Testis (tissue), 5 donors: ENCODE measurements at places on chromosomes 5 and 9. TPM values are rescaled to one million over a fixed set of nuclear protein-coding genes. Genes with fewer than 3 reads are reported as not detected.

P4HA2 gene
- polyA plus RNA-seq, result 25.4 TPM

DNA sequence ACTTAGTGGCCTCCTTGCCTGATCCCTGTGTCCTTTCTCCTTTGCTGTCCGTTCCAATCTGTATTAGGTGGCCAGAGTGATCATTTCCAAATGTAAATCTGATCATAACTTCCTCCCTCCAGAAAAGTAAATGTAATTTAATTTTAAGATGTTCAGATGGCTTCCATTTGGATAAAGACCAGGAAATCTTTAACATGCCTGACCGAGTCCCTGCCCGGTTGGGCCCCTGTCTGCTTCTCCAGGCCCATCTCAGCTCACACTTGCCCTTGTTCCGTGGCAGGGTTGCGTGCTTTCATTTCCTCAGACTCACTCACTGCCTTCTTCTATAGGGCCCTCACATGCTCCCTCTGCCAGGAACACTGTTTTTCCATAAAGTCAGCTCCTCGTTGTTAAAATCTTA is 7.6 kb downstream of the MAP3K1 start:
- no peak overlapping the region for H3K27ac ChIP-seq
- no peak for DNase-seq
- H3K4me1 ChIP-seq, result peaks cover 28% of the 10 kb centered on the region
- H3K36me3 ChIP-seq, result no peaks in the 10 kb centered on the region
- no peak overlapping the region for H3K4me3 ChIP-seq
- H3K27me3 ChIP-seq, result no peaks in the 10 kb centered on the region

DNA sequence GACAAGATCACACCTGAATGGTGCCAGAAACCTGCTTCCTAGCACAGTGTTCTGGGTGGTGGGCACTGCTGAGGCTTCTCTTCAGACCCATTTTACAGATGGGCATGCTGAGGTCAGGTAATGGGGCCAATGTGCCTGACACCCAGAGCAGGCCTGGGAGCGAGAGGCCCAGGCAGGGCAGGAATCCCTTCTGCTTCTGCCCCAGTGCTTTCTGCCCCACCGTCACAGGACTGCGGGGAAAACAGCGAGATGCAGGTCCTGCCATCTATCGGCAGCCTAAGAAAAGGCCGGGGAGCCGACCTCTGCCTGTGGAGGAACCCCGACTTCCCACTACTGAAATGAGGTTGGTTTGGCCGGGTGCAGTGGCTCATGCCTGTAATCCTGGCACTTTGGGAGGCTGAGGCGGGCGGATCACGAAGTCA is 22.8 kb upstream of the RNU6ATAC start:
- peak overlapping the region; percentile 12 for H3K27ac ChIP-seq
- H3K4me3 ChIP-seq, result no peak overlapping the region
- H3K27me3 ChIP-seq, result no peaks in the 10 kb centered on the region
- H3K4me1 ChIP-seq, result peaks cover 18% of the 10 kb centered on the region
- H3K36me3 ChIP-seq, result no peaks in the 10 kb centered on the region

DNA sequence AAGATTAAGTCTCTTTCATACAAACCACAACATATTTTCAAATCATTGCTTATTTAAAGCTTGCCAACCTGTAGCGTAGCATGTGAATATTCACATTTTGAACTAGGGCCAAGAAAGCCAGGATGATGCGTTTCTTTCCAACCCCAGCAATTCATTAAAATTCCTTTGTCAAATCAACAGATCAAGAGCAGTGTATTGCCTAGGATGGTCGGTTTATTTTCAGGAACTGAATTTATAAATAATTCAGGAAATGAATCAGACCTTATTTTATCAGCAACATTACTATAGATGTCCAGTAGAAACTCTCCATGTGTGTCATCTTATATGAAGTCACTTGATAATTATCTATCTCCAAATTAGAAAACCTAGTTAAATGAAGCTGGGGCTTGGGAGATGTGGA is 13.2 kb upstream of the AUH start:
- H3K27ac ChIP-seq, result no peak overlapping the region
- H3K27me3 ChIP-seq, result no peaks in the 10 kb centered on the region
- no peaks in the 10 kb centered on the region for H3K36me3 ChIP-seq
- DNase-seq, result no peak
- no peak overlapping the region for H3K4me3 ChIP-seq

GRCh38 chr5:73112359-73112758 is 8.0 kb upstream of the TMEM171 start:
- no peaks in the 10 kb centered on the region for H3K4me1 ChIP-seq
- H3K27ac ChIP-seq, result no peak overlapping the region
- no peaks in the 10 kb centered on the region for H3K27me3 ChIP-seq
- H3K4me3 ChIP-seq, result no peak overlapping the region
- no peak for DNase-seq

DNA sequence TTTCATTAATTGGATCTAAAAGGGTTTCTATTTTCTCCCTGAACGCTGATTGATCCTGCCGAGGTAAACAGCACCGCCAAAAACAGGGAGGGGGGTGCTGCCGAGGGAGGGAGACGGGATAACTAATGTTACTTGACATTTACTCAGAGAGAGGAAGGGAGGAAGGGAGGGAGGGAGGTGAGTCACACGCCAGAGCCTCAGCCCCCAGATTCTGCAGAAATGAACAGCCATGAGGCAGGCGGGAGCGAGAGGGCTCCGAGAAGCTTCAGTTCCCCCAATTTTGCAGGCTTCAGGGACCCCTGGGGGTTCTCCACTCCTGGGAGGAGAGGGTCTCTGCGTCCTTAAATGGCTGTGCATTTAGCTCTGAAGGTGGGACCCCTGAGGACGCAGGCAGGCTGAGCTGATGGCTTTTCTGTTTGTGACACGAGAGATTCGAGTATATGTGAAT is 59.1 kb upstream of the IER5L start:
- no peaks in the 10 kb centered on the region for H3K27me3 ChIP-seq
- H3K4me3 ChIP-seq, result no peak overlapping the region
- peaks cover 6% of the 10 kb centered on the region for H3K4me1 ChIP-seq
- H3K36me3 ChIP-seq, result no peaks in the 10 kb centered on the region

DNA sequence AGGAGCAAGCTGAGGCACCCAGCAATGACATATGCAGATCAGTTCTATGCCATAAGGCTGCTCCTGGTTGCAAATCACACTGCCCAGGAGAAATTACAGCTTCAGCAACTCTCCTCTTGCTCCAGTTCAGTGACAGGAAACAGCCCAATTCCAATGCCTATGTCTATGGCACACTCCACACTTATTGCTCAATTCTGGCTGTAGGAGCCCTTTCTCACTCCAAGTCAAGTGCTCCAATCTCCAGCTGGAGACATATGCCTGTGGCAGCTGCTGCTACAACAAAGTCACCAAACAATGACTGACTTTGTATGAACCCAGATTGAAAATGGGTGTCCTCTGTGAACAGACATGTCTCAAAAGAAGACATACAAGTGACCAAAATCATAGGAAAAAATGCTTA is 31.8 kb upstream of the PLCXD3 start:
- DNase-seq, result no peak
- no peaks in the 10 kb centered on the region for H3K36me3 ChIP-seq
- H3K27me3 ChIP-seq, result no peaks in the 10 kb centered on the region
- no peaks in the 10 kb centered on the region for H3K4me1 ChIP-seq

NUTM2F gene
- polyA plus RNA-seq, result 2.1 TPM

GRCh38 chr5:68994645-68995044 is 99.2 kb upstream of the SLC30A5 start:
- no peak for DNase-seq
- H3K4me1 ChIP-seq, result no peaks in the 10 kb centered on the region
- no peaks in the 10 kb centered on the region for H3K36me3 ChIP-seq
- no peaks in the 10 kb centered on the region for H3K27me3 ChIP-seq

GRCh38 chr9:111963995-111964394 is 67.4 kb downstream of the UGCG start:
- DNase-seq, result no peak
- no peaks in the 10 kb centered on the region for H3K36me3 ChIP-seq
- H3K27ac ChIP-seq, result no peak overlapping the region
- H3K27me3 ChIP-seq, result no peaks in the 10 kb centered on the region
- H3K4me3 ChIP-seq, result no peak overlapping the region

DNA sequence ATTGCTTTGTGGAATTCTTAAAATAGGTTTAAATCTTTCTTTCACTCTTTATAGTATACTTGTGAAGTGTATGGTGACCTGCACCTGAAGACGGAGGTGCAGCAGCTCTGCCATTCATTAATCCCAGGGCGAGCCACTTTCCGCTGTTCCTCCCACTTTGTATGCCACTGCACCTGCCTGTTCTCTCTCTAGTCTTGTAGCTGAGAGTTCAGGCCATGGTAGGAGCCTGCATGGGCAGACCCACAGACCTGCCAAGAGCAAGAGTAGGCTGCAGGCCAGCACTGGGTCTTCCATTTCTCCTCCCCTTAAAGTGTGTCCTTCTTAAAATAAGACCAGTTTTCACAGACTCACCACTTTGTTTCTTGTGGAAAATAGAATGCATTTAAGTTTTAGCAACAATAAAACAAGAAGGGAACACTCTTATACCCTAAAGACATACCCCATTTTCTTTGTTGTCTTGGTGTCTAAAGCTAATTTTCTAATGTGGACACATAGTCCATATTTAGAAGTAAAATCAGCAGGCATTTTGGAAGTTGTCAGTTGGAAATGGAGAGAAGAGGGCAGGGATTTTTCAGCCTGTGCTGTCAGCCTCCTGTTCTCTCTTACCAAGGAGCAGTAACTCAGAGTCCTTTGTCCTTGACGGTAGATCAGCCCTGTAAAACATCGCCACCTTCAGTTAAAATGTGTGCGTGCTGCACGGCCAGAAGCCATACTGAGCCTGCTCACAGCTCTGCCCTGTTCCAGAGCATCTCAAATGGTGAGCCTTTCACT is 103.2 kb downstream of the SNCAIP start:
- DNase-seq, result peak; percentile 79
- no peaks in the 10 kb centered on the region for H3K27me3 ChIP-seq

TLN1 gene
- polyA plus RNA-seq, result 171 TPM

DNA sequence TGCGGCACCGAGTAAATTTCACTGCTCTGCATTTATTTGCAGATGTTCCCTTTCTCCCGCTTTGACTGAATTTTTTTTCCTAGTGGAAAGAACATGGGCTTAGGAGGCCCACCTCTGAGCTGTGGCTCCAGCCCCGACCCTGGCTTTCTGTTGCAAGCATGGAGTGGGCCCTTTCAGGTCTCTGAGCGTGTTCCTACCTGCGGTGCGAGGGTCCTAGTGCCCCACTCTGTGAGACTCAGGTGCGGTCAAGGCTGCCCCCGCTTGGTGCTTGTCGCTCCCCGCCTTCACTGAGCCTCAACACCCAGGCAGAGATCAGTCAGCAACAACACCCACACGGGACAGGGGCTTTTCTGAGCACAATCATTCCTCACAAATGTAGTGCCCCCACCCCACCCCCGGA is 32.0 kb downstream of the SLC6A3 start:
- no peak for DNase-seq
- no peaks in the 10 kb centered on the region for H3K27me3 ChIP-seq
- H3K27ac ChIP-seq, result no peak overlapping the region
- H3K36me3 ChIP-seq, result no peaks in the 10 kb centered on the region

- H3K27me3 ChIP-seq, result no peaks in the 10 kb centered on the region
- H3K36me3 ChIP-seq, result no peaks in the 10 kb centered on the region
- DNase-seq, result peak; percentile 49
- H3K4me3 ChIP-seq, result no peak overlapping the region
Measured at GRCh38 chr5:103224118-103224893, 34.3 kb upstream of the MACIR start.

GRCh38 chr9:83267741-83268140 is 204.8 kb upstream of the RASEF start:
- no peaks in the 10 kb centered on the region for H3K27me3 ChIP-seq
- no peaks in the 10 kb centered on the region for H3K36me3 ChIP-seq
- no peak for DNase-seq

- no peaks in the 10 kb centered on the region for H3K4me1 ChIP-seq
- no peak for DNase-seq
- no peaks in the 10 kb centered on the region for H3K36me3 ChIP-seq
- no peak overlapping the region for H3K27ac ChIP-seq
Measured at GRCh38 chr5:167208911-167209310, 1082.5 kb upstream of the WWC1 start.

DNA sequence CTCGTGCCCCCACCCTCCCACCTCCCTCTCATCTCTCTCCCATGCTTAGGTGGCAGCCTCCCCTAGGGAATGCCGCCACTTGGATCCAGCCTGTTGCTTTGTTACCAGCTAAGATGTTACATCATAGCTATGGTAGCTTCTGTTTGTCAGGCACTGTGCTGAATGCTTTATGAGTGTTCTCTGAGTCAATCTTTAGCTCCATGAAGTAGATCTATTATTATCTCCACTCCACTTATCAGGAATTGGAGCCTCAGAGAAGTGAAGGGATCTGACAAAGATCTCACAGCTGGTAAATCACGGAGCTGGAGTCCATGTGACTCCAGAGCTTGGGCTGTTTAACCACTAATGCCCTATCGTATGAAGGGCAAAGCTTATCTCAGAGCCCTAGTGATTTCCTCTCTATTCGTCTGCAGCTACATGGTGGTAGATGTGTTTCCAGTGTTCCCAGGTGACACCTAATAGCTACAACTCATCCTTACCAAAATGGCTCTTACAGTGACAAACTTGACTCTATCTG is 54.1 kb downstream of the GARNL3 start:
- H3K27me3 ChIP-seq, result no peaks in the 10 kb centered on the region
- H3K36me3 ChIP-seq, result no peaks in the 10 kb centered on the region
- H3K4me3 ChIP-seq, result no peak overlapping the region
- no peaks in the 10 kb centered on the region for H3K4me1 ChIP-seq

DNA sequence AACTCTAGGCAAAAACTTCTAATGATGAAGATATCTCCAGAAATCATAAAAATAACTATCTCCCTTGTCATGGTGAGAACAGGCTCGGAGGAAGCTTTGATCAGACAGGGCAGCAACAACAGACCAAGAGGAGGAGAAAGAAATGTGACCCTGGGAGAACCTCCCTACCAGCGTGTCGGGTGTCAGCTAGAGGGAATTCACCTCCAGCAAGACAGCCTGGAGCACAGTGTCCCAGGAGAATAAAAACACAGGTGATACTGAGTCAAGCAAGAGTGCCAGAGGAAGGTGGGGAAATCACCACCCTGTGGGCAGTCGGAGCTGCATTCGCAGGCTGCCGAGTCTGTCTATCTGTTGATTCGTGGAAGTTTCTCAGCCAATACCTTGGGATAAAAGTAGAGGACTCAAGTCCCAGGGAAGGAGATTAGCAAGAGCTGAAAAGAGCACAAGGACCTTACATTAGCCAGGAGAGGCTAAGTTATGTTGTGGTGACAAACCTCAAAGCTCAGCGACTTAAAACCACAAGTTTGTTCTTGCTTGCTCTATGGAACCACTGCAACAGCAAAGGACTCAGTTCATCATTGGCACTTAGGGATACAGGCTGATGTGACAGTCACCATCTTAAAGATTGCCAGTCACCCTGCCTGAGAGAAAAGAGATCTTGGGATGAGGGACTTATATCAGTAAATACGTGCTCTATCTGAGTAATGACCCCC is 598.3 kb downstream of the CCDC171 start:
- no peak overlapping the region for H3K4me3 ChIP-seq
- H3K27me3 ChIP-seq, result no peaks in the 10 kb centered on the region
- DNase-seq, result no peak
- H3K36me3 ChIP-seq, result no peaks in the 10 kb centered on the region
- no peaks in the 10 kb centered on the region for H3K4me1 ChIP-seq

DNA sequence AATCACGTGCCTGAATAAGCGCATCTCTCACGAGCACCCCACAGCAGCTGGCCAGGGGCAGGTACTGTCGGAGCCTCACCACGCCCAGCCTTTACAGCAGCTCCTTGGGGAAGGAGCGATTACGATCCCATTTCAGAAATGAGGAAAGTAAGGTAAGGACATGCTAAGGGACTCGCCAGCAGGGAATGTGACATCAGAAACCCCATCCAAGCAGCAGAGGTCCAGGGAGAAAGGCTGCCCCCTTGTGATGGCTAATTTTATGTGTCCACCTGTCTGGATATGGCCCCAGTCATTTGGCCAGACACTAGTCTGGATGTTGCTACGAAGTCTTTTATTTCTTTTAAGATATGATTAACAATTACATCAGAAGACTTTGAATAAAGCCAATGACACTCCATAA is 77.3 kb downstream of the UBE2QL1 start:
- H3K36me3 ChIP-seq, result no peaks in the 10 kb centered on the region
- no peak overlapping the region for H3K27ac ChIP-seq
- no peaks in the 10 kb centered on the region for H3K27me3 ChIP-seq
